ENCODE measurements at places on chromosomes 12 and 14.

DNA sequence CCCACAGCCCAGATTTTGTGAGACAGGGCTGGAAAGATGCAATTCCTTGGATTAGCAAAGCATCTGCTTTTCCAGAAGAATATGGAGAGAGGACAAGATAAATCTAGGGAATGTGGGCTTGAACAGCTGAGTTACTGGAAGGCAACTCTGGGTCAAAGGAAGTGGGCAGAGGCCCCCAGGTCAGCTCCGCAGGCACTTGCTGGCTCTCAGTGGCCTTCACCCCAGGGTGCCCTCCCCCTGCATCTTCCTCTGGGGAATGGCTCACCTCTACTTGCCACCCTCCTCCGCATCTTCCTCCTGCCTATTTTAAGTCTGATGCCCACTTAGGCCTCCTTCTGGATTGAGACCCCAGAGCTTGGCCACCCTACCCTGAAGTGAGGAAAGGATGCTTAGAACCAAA is 10.5 kb upstream of the PNMA1 start:
- DNase-seq: no peak

GRCh38 chr14:35533357-35534207 is at the start of gene INSM2:
Gene INSM2, plus strand, starts transcription at chr14:35534164. Its CDS starts 89 bp downstream, at chr14:35534253.
- DNase-seq: peak; percentile 76

DNA sequence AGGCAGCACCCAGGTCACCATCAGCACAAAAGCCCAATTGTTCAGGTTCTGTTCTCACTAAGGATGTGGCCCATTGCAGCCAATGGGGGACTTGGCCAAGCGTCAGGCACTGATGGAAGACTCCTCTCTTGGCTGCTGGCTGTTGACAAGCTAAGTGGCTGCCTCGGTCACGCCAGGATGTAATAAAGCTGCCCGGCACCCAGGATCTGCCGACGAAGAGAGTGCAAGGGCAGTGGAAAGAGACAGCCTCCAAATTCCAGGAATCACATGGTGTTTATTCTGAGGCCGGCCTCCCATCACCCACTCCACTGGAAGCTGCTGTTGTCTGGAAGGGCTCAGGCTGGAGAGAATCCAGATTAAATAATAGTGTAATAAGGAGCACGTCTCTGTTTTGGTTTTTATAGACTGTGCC is 451.8 kb upstream of the TBX3 start:
- no peak for DNase-seq

DNA sequence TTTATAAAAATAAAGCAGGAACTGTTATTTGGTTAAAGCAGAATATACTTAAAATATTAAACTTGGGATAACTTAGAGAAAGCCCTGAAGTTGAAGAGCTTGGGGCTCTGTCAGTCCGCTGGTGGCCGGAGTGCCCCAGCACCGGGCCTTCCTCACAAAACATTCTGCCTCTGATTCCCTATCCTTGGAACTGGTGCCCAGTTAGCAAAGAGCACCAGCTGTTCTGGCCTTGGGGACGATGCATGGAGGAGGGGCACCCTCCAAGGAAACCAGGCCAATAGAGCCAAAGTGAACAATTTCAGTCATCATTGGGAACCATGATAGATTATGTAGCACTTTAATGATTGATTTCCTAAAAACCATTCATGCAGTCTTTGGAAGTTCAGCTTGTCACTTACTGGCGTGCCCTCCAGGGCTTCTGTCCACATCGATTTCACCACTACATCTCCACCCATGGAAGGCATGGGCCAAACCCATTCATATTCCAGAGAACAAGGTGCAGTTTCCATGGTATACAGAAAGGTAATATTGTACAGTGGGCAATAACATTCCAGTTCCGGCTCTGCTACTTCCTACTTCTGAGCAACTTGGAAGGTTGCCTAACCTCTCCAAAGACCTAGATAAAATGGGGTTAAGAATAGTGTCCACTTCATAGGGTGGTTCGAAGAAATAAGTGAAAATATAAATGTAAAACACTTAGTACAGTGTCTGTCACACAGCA is 145.9 kb downstream of the ETV6 start:
- DNase-seq: no peak

DNA sequence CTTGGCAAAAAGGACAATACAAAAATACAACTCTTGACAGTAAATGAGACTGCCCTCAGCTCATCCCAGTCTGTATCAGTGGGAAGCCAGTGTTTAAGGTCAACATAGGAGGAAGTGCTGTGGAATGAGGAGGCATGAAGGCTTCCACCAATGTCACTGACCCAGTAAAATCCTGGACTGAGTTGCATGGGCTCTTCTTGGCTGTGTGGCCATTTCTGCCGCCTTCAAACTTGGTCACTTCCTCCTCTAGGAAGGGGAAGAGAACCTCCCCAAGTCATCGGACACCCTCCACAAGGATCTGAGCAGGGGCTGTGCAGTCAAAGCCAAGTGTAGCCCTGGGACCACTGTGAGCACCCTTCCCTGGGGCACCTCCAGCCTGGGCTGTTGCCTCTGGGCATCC is 11.9 kb downstream of the GPR68 start:
- DNase-seq: no peak
